ENCODE measurements at places on chromosomes 13 and 19.

GRCh38 chr13:45055902-45056648 is 64.2 kb upstream of the GTF2F2 start:
- DNase-seq: no peak

DNA sequence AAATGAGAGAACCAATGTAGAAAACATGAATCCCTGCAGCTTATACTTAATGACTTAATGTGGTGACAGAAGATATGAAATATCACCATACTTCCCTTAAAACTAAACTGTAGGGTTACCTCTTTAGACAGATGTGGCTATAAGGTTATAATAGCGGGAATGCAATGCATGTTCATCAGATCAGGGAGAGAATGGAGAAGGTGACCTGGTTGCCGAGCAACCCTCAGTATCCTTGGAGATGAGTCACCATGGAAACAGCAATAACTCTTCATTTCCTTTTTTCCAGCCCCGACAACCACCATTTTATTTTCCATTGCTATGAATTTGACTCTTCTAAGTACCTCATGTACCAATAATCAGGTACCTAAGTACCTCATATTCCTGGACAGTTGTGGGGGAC is 28.0 kb upstream of the ZNF835 start:
- no peak for DNase-seq

- DNase-seq: no peak
These were observed 69.7 kb upstream of the C13orf46 start for GRCh38 chr13:114043421-114044053.

- DNase-seq: no peak
These were observed 130.8 kb downstream of the KLF12 start for GRCh38 chr13:74003374-74003773.

DNA sequence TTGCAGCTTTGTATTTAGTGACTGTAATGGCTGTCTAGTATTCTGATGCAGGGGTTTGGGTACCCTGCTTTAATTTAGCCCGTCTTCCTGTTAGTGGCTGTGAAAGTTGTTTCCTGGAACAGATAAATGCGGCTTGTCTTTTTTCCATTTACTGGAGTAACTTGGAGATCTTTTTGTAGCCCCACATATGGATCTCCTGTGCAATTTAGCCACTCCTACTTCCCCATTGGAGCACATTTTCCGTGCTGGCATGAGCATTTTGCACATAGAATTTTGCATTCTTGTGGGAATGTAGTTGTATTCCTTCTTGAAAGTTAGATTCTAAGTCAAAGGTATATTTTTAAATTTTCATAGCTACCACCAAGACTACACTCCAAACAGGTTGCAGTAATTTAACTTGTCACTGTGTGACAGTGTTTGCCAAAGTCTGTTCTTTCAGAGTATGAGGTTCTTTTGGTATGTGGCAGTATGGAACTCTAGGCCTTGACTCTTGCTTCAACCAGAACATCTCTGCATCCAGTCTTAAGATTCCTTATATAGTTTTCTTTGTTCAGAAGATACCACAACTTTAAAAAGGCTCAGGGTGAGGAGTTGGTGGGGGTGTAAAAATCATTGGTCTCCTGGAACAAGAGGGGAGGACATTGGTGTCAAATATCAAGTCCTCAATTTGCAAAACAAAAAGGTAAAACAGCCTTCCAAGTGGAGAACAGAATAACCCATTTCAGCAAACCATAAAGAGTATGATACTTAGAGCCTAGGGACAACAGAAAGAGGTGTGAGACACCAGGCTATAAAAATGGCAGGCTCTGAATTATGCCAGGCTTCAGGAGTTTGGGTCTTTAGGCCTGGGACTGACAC is 21.1 kb upstream of the CCDC97 start:
- DNase-seq: no peak

GRCh38 chr13:72716776-72717175 is 10.7 kb downstream of the MZT1 start:
- DNase-seq: no peak

DNA sequence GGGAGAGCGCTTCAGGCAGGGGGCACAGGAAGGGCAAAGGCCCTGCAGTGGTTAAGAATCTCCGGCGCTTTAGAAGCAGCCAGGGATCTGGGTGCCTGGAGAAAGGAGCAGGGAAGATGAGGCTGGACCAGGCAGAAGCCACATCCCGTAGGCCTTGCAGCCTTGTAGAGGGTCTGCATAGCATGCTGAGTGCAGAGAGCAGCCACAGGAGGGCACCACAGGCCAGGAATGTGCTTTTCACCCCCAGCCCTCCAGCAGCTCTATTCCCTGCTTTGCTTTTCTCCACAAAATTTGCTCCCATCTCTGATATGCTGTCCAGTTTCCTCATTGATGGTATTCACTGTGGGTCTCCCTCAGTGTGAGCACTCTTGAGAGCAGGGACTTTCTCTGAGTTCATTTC is 5.7 kb downstream of the WDR62 start:
- DNase-seq: no peak

GRCh38 chr13:108377646-108378206 is 108.2 kb downstream of the TNFSF13B start:
- DNase-seq: no peak

- no peak for DNase-seq
These were observed 82.3 kb downstream of the RNASEH2B start for GRCh38 chr13:50991579-50992521.

DNA sequence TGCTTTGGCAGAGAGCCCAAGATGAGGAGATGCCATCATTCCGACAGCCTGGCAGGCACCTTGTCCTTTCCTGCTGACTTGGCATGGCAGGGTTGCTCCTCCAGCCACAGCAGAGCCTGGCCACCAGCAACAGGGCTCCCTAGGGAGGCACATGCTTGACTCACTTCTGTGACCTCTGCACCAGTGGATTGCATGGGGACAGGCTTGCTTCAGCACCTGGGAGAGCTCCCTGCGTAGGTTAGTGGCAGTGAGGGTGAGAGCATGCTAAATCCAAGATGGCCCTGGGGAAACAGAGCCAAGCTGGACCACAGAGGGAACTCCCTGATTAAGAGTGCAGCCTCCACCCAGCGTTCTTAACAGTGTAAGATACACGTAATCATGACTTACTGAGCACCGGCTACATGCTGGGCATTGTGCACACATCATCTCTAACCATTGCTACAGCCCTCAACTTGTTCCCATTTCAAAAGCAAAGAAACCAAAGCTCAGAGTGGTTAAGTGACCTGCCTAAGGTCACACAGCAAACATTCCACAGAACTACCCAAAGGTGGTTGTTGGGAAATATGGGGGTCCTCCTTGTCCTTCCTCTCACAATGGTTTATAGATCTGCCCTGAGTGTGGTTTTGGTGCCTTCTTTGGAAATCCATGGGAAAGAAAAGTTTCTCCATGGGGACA is 116.6 kb upstream of the UQCRFS1 start:
- no peak for DNase-seq

- no peak for DNase-seq
These were observed 42.6 kb downstream of the EPS15L1 start for GRCh38 chr19:16429066-16429758.

DNA sequence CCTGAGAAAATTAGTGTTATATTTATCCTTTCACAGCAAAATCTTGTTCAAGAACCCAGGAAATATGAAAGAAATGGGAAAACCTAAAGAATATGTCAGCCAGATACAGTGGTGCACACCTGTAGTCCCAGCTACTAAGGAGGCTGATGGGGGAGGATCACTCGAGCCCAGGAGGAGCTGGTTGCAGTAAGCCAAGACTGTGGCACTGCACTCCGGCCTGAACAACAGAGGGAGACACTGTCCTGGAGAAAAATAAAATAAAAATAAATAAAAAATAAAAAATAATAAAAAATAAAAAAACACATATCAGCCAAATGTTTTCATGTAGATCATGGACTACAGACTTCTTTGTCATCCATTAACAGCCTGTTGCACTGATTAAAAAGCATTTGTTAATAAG is 244.8 kb upstream of the KLHL1 start:
- no peak for DNase-seq

- no peak for DNase-seq
These were observed 1332.0 kb upstream of the PCDH20 start for GRCh38 chr13:62747629-62748028.

DNA sequence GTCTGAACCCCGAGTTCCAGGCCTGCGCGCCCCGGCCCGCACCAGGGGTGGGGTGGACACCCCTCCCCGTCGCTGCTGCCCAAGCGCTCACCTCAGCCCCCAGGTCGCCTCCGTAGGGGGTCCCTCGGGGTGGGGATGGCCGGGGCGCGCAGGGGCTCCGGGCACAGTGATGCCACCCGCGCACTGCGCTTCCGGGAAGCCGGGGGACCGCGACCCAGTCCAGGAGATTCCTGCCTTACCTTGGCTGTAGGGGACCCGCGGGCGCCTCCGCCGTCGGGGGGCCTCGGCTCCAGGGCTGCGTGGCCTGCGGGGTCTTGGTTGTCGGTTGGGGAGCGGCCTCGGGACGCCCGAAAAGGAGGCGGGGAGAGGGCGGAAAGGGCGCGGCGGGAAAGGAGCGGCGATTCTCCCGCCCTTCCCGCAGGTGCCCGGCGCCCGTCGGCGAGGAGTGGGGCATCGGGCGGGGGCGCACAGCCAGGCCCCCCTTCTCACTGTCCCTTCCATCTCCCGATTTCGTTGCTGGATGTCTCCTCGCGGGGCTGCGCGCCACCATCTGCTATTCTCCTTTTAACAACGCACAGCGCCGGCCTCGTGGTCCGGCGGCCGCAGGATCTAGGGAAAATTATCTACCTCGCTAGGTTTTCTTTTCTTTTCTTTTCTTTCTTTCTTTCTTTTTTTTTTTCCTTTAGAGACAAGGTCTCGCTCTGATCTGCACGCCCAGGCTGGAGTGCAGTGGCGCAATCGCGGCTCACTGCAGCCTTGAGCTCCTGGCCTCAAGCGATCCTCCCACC is at the start of gene KEAP1:
TSS of gene KEAP1 (minus strand) at position 355 of the 788 bp plus-strand sequence. CDS start 3,323 bp downstream, outside the sequence.
- no peak for DNase-seq

- DNase-seq: no peak
These were observed 139.1 kb downstream of the SLC7A1 start for GRCh38 chr13:29456419-29456818.

- peak; percentile 38 for DNase-seq
These were observed 40.7 kb upstream of the MEDAG start for GRCh38 chr13:30865123-30866049.

DNA sequence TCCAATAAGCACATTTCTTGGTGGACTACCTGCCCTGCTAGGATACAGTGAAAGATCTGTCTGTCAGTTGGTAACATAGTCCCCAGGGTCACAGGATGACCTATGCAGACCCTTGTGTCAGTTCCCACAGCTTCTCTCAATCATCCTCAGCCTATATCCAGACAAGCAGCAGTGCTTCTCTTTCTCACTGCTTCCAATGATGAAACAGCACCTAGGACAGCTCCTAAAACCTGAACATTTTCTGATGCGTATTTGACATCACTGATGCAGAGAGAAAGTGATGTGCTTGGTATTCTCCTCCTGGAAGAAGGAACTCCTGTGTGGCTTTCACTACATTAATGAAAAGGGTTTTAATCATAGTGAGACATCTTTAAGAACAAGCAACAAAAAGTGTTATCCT is 43.7 kb downstream of the ZNF557 start:
- DNase-seq: no peak

DNA sequence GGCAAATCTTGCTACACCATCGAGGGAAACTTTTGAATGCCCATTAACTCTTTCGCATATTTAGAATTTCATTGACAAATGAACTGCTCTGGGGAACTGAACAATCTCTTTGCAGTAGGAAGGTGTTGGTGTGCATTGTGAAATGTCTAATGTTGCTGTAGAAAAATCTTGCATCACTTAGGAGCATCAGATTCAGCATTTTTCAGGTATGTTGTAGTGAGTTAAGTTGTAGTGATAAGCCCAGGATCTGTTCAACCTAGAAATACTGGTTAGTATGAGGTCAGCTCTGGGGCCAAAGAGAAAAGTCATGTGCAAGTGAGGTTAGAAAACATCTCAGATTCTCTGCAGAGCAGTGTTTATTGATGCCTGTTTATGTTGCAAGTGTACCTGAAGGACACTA is 4.1 kb downstream of the FRY start:
- DNase-seq: no peak

- no peak for DNase-seq
These were observed 117.6 kb downstream of the DNAJC15 start for GRCh38 chr13:43140985-43141384.

DNA sequence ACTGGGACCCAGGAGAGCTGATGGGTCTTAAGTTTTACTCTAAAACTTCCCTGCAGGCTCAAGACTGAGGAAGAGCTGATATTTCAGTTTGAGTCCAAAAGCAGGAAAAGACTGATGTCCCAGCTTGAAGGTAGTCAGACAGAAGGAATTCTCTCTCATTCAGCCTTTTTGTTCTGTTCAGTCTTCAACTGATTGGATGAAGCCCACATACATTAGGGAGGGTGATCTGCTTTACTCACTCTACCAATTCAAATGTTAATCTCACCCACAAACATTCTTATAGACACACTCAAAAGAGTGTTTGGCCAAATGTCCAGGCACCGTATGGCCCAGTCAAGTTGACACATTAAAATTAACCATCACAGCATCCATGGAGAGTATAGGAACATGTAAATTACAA is 173.5 kb downstream of the KCNRG start:
- DNase-seq: no peak

GRCh38 chr19:8308891-8309291 is 733 bp upstream of the CD320 start:
- no peak for DNase-seq

DNA sequence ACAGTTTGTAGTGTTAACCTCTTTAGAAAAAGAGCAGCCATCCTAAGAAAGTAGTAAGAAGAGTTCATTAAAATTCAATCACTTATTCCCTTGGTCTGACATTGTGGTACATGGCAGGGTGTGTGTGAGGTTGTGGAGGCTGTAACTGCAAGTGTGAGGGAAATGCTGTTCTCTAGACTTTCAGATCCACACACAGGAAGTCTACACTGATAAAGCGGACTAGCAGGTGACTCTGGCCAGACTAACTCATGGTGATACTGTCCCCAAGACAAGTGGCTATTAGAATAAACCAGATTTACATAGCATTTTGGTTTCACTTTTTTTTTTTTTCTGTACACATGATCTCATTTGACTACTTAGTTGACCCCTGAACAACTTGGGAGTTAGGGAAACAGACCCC is 10.0 kb downstream of the MTIF3 start:
- no peak for DNase-seq
